ENCODE measurements at places on chromosomes 2 and 18.

GRCh38 chr18:10330428-10330827 lies 124.0 kb upstream of the APCDD1 start:
- DNase-seq = no peak

DNA sequence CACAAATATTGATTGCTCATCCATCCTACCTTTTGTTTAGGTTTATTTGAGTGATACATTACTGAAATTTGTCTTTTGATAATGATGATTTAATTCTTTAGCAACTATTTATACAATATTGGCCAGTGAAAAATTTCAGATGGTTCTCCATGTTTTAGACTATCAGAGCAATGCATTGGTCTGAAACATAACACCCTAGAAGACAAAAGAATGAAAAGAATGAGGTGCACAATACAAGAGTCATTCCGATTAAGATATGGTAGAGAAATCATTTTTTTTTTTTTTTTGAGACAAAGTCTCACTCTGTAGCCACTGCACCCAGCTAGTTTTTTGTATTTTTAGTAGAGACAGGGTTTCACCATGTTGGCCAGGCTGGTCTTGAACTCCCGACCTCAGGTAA lies 197.4 kb upstream of the FAM98A start:
- no peak for DNase-seq

- peak; percentile 75 for DNase-seq
Observed at GRCh38 chr2:95158891-95159619, 593 bp downstream of the ZNF514 start.

GRCh38 chr2:58107803-58108710 lies 61.5 kb downstream of the VRK2 start:
- no peak for DNase-seq

DNA sequence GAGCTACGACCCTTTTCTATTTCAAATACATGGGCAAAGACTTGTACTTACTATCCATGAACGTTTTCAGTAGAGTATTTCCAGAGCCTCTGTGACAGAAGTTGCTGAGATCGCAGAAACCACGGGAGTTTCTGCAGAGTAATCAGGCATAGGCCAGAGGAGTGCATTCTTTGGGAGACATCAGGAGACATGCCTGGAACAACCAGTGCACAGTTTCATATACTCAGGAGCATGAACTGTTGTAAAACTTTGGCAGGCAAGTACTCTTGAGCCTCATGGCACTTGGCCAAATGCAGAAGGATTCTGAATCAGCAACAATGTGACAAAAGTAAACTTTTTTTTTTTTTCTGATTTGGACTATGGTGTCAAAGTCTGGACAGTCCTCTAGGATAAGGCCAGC lies 307.1 kb downstream of the GRB14 start:
- DNase-seq = no peak

- DNase-seq = no peak
Observed at GRCh38 chr2:101038455-101039255, 36.6 kb downstream of the RPL31 start.

- no peak for DNase-seq
Observed at GRCh38 chr2:100888601-100889000, 68.7 kb downstream of the NPAS2 start.

DNA sequence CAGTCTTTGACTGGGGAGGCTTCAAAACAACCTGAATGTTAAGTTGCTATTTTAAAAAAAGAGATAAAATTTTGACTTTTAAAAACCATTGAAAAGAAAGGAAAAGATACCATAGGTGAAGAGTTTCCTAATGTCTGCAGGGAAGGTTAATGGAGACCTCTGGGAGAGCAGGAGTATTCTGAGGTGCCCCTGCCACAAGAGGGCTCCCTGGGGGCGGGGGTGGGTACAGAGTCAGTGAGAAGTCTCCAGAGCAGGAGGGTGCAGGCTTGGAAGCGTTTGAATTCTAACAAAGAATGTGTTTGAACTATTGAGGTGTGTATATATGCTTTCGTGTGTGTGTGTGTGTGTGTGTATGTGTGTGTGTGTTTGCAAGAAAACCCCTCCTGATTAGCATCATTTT lies 46.7 kb upstream of the ST6GAL2 start:
- DNase-seq = no peak

GRCh38 chr18:68507781-68508180 lies 207.1 kb downstream of the TMX3 start:
- DNase-seq = no peak

GRCh38 chr2:189527812-189528592 lies 52.6 kb downstream of the SLC40A1 start:
- DNase-seq = no peak
